NB4 (cell line): ENCODE measurements at places on chromosomes 2 and 18.

GRCh38 chr18:4004183-4004829 is 450.8 kb downstream of the DLGAP1 start:
- DNase-seq = no peak

- no peak for DNase-seq
These were observed 9.5 kb downstream of the HS1BP3 start for GRCh38 chr2:20641123-20641985.

GRCh38 chr2:1979569-1979968 is 235.3 kb upstream of the PXDN start:
- no peak for DNase-seq

GRCh38 chr2:108315444-108315934 is 26.8 kb downstream of the SULT1C2 start:
- no peak for DNase-seq

DNA sequence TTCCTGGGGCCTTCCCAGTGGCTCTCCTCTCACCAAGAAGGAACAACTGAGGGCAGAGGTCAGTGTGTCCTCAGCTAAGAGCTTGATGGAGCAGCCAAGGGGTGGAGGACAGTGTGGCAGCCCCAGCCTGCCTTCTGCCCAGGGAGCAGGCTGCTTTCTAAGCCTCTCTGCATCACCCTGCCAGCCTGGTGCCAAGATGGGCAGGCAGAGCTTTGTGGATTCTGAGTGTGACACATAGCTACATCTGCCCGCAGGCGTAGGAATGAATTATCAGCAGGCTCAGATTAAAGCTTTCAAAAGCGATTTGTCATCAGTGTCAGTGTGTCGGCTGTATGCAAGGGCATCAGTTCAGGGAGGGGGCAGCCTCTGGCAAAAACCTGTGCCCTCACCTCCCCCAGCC is 8.7 kb downstream of the MAL start:
- DNase-seq = no peak

DNA sequence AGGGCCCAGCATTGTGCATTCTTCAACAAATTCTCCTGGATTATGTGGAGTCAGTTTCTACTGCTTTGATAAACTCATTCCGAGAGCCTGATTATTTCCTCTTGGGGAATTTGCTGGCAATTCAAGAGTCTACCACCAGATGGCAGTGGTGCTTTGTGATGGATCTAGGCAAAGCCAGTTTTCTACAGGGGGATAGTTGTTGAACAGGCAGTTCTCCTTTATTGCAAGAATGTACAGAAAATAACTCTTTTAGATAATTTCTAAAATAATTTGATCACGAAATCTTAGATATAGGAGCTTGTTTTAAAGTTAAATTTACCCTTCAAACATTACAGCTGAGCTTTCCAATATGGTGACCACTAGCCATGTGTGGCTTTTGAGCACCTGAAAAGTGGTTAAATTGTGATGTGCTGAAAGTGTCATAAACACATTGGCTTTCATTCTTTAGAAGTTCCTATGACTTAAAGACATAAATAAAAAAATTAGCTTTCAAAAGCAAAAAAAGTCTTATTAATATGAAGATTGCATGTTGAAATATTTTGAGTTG is 66.7 kb upstream of the HAAO start:
- peak; percentile 88 for DNase-seq

DNA sequence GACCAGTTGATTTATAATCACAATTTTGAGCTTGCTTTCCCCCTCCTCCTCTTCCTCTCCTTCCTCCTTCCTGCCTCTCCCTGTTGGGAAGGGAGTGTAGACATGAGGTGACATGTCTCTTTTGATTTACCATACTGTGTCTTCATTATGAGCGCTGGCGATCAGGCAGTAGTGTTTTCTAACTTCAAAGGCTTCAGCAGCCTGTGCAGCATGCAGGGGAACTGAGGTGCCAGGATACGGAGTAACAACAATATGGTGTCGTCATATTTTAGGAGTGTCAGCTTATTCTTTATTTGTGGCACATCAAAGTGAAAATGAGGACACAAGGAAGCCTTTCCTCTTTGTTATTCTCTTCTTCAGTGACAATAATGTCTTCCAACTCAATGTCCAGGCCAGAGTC is 864.2 kb downstream of the SLC4A3 start:
- DNase-seq = no peak

GRCh38 chr2:219045937-219046550 is 4.7 kb upstream of the CFAP65 start:
- peak; percentile 62 for DNase-seq

- no peak for DNase-seq
These were observed 69.4 kb downstream of the SRD5A2 start for GRCh38 chr2:31511376-31511775.

GRCh38 chr2:86176597-86176996 is 18.7 kb downstream of the IMMT start:
- DNase-seq = no peak

DNA sequence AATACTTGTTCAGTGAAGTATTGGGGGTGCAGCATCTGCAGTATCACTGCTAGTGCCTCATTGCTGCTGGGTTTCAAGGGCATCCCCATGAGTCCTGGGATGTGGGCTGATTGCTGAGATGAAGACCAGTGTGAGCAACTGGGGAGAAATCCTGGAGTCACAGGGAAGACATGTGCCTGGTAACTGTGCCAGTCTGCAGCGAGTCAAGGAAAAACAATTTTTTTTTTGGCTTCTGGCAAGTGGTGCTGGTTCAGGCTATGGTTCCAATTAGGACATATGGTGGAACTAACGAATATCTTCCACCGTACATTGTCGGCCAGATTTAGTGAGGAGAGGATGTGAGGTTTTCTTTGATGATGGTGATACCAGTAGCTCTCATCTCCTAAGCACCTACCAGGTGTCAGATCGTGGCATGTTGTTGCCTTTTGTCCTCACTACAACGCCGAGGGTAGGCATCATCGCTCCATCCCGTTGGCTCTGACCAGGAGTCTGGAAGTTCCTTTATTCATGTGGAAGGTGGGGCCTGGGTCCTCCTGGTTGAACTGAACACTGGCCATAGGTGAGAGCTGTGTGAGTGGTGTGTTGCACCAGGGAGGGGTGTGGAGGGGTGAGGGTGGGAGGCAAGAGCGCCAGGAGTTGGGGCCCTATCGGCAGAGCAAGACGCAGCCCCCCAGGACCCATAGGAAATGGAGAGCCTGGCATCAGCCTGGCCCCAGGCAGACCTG is 118.0 kb upstream of the HS6ST1 start:
- DNase-seq = no peak

GRCh38 chr2:172434821-172435605 is 7.6 kb downstream of the ITGA6 start:
- DNase-seq = peak; percentile 60

DNA sequence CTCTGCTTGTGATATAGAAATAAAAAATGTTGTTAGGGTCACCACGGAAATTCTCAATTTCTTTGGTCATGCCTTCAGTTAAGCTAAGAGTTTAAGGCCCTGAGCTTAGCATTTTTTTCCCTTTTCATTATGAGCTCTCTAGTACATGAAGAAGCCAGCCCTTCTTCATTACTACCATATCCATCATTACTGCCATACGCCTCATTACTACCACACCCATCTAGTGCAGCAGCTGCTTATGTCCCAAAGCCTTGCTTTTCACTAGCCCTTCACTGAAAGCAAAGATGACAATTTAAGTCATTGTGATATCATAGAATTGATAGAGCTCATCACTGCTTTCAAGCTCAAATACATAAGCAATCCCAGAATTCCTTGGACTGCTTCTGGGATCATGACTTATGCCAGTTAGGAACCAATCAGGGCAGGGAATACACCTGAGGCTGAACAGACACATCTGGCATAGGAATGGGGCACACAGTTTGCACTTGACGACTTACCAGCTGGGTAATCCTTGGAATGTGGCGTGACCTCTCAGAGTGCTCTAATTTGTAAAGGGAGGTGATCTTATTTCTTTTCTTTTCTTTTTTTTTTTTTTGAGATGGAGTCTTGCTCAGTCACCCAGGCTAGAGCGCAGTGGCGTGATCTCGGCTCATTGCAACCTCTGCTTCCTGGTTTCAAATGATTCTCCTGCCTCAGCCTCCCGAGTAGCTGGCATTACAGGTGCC is 40.3 kb downstream of the SOWAHC start:
- no peak for DNase-seq

DNA sequence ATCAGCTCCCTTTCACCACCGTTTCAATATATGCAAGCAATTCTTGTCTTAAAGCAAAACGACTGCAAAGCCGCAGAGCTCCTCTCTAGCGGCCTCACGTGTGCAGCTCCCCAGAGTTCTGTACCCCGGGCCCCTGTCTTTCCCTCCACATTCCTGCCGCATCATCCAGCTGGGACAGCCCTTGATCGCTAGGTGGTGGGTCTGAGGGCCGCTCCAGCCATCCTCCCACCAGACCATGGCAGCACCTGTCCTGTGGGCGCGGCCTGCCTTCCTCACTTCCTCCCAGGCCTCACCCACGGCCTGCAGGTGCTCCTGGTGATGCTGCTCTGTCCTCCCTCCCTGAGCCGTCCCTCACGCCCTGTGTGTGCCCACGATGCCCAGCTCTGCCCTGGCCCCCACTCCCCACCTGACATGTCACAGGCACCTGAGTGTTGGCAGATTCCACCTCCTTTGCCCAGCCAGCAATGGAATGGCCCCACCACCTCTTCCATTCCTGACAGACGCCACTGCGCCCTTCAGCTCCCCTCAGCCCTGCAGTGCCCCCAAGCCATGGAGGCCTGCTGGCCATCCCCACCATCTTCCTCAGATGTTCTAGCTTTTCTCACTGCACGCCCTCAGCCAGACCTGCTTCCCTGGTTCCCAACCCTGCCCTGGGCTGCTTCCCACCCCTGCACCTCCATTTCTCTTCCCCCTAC is 15.3 kb upstream of the ALLC start:
- no peak for DNase-seq

GRCh38 chr2:8260213-8260612 is 421.6 kb upstream of the ID2 start:
- DNase-seq = no peak

DNA sequence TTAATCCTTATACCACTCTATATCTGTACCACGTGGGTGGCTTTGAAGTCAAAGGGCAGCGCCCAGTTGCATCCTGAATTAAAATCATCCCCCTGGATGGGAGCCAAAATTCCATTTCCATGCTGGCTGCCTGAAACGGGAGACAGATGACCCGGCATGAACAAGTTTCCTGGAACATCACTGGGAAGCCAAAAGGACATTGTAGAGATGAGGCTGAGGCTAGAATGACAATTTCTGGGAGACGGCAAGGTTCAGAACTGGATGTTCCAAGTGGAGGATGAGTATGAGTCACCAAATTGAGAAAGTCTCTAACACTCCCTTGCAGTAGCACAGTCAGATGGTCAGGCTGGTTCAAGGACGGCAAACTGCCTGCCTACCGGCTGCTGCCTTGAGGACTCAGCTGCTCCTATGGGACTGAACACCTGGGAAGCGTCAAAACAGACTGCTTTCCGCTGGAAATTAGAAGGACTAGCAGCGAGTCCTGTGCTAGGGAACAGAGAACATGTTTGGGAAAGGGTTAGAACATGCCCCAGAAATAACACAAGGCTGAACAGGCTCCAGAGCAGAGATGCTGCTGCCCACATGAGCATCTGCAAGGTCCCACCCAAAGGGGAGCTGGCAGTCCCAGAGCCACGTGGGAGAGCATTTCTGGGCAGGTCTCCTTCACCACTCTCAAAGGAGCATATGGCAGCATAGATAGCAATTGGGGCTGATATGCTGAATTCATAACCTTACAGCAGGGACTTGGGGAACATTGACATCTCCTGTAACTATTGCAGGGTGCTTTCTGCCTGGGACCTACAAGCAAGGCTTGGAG is 32.0 kb downstream of the YPEL5 start:
- no peak for DNase-seq

DNA sequence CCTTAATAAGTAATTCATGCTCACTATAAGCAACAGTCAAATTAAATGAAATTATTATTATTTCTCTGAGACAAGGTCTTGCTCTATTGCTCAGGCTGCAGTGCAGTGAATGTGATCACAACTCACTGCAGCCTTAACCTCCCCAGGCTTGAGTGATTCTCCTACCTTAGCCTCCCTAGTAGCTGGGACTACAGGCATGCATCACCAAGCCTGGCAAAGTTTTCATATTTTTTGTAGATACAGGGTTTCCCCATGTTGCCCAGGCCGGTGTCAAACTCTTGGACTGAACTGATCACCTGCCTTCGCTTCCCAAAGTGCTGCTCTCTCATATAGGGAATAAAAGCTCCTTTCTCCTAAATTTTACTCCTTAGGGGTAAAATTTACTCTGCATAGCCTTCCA is 74.9 kb upstream of the GAREM1 start:
- no peak for DNase-seq

DNA sequence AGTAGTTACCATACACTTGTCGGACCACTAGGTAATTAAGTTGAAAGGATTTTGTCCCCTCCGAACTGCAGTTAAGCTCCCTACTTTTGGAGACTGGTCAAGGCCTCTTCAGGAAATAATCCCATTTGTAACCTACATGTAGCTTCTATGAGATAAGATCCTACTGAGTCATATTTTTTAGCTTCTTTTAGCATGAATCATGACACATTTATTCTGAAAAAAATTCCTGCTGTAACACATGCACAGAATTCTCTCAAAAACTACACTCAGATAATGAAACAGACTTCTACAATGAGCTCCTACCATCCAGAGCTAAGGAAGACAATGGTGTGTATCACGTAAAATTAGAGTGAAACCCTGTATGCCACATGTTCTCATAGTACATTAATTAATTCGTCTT is 100.7 kb upstream of the CCDC195 start:
- DNase-seq = no peak

DNA sequence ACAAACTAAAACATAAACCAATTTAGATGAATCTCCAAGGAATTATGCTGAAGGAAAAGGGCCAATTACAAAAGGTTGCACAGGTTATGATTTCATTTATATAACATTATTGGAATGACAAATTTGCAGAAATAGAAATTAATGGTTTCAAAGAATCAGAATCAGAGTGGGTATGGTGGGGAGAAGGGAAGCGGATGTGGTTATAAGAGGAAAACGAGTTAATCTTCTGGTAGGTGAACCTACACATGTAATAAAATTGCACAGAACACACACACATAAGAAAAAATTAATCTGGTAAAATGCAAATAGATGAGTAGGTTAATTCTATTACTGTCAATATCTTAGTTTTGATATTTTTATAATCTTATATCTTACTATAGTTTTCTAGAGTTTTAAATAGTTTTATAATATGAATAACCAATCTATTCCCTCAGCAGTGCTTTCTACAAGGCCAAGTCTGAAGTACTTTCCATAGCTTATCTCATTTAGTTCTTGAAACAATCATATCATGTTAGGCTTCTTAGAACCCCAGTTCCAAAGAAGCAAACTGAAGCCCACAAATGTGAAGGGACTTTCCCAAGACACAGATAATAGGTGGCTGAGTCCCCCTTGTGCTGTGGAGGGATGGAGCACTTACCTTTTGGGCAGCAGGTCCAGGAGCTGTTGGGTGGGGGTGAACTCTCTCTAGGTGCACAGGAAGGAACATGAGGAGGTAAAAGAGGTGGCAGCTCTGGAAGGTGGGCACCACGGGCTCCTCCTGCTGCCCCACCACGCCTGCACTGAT is 31.5 kb downstream of the ZNF519 start:
- no peak for DNase-seq
